Caco-2 (cell line): ENCODE measurements at places on chromosomes 2 and 18.

GRCh38 chr2:129345540-129345939 lies 633.9 kb upstream of the RAB6C start:
- H3K27ac ChIP-seq: no peak overlapping the region
- no peaks in the 10 kb centered on the region for H3K36me3 ChIP-seq
- H3K4me3 ChIP-seq: no peak overlapping the region
- no peak for DNase-seq
- no peaks in the 10 kb centered on the region for H3K4me1 ChIP-seq
- H3K27me3 ChIP-seq: no peaks in the 10 kb centered on the region; the same call in 1 of the 2 replicates

DNA sequence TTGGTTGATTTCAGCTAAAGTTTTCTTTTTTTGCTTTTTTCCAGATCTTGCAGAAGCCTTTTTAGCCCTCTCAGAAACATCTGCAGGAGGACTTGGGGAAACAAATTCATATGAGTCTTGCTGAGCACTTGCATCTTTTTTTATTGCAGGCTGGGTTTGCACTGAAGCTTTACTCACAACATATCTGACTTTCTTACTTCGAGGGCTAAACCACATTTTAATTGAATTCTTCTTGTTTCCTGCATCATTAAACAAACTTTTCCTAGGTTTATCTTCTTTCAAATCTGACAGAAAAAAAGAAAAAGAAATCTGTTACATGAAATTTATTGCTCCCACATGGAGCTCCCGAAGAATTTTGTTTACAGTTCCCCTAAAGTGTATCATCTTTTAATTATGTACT lies 28.3 kb downstream of the BARD1 start:
- H3K4me1 ChIP-seq: no peaks in the 10 kb centered on the region
- no peak overlapping the region for H3K27ac ChIP-seq
- DNase-seq: no peak
- no peak overlapping the region for H3K4me3 ChIP-seq

DNA sequence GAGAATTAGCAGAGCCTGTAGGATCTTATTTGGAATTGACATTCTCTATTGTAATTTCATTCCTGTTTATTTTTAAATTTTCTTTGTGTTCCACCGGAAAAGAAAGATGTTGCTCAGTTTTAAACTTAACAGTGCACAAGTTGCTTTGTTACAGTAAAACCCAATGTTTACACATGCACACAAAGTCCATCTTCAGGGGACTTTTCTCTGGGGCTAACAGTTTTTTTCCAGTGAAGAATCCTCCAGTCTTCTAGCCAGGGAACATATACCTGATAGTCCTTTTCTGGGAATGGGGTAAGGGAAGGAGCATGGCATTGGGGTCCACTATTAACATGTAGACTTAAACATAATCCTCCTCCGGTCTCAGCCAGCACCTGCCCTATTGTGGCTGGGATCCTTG lies 25.2 kb upstream of the MRPL33 start:
- H3K27ac ChIP-seq: no peak overlapping the region
- H3K4me3 ChIP-seq: no peak overlapping the region
- DNase-seq: no peak
- no peaks in the 10 kb centered on the region for H3K36me3 ChIP-seq
- peaks cover 14% of the 10 kb centered on the region for H3K4me1 ChIP-seq

- H3K36me3 ChIP-seq: no peaks in the 10 kb centered on the region
- H3K27ac ChIP-seq: no peak overlapping the region
- DNase-seq: no peak
- no peak overlapping the region for H3K4me3 ChIP-seq
- H3K4me1 ChIP-seq: no peaks in the 10 kb centered on the region
These were observed 8.0 kb downstream of the ZEB2 start for GRCh38 chr2:144511937-144512336.

- no peaks in the 10 kb centered on the region for H3K36me3 ChIP-seq
- no peak overlapping the region for H3K4me3 ChIP-seq
- no peak for DNase-seq
- H3K27ac ChIP-seq: no peak overlapping the region
These were observed 844.9 kb upstream of the CRIM1 start for GRCh38 chr2:35510636-35511035.

- no peaks in the 10 kb centered on the region for H3K36me3 ChIP-seq
- H3K27me3 ChIP-seq: no peaks in the 10 kb centered on the region
- H3K4me3 ChIP-seq: no peak overlapping the region
These were observed 107.1 kb downstream of the NFATC1 start for GRCh38 chr18:79502782-79503181.

DNA sequence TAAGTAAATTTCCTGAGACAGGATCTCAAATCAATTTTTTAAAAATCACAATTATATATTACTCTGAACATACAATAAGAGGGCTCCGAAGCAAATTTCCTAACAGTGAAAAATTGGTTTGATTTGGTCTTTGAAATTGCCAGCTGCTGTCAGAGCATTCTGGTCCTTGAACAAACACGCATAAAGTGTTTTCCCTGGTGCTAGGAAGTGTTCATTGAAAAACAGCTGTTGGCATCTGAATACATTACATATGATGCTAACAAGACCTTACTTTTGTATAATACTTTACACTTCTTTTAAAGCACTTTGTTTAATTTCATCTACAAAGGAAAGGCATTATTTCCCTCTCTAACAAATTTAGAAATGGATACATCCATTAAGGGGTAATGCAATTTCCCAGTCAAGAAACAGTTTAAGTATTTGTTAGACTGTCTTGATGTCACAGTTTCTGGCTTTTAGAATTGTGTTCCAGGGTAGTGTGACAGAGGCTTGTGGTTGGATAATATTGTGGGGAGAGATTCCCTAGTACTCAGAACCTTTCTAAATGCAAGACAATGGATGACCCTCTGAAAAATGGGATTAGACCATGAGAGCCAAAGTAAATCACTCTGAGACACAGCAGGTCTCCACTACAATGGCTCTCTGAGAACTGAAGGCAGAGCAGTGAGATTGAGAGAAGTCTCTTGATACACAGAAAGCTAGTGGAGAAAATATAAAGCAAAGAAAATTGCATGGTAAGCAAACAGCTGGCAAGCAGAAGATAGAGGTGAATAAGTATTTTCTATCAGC lies 299.0 kb downstream of the TRIB2 start:
- no peaks in the 10 kb centered on the region for H3K27me3 ChIP-seq
- no peaks in the 10 kb centered on the region for H3K4me1 ChIP-seq
- DNase-seq: no peak
- H3K27ac ChIP-seq: no peak overlapping the region

- H3K36me3 ChIP-seq: no peaks in the 10 kb centered on the region
- no peaks in the 10 kb centered on the region for H3K4me1 ChIP-seq
- DNase-seq: no peak
- no peak overlapping the region for H3K27ac ChIP-seq
- no peaks in the 10 kb centered on the region for H3K27me3 ChIP-seq
- no peak overlapping the region for H3K4me3 ChIP-seq
These were observed 174.1 kb downstream of the CDH2 start for GRCh38 chr18:28002841-28003240.

DNA sequence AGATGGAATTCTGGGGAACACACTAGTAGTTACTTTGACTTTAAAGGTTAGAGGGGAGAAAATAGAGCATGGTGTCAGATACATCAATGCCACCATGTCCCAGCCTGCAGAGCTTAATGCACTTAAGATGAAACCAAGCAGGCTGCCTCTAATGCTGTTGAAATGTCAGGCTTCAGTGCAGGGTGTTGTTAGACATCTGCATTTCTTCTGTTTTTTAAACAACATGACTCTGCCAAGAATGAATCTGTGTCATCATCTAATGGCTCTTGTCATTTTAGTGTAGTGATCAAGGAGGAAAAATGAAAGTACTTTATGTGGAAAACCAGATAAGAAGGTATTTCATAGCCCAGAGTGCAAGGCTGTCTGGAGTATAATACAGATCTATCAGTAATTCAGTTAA lies 29.9 kb downstream of the LYPD1 start:
- H3K27me3 ChIP-seq: no peaks in the 10 kb centered on the region
- H3K36me3 ChIP-seq: no peaks in the 10 kb centered on the region; the same call in 1 of the 2 replicates
- no peak for DNase-seq
- H3K27ac ChIP-seq: no peak overlapping the region
- H3K4me1 ChIP-seq: peaks cover 14% of the 10 kb centered on the region
- H3K4me3 ChIP-seq: no peak overlapping the region

- no peak for DNase-seq
- no peak overlapping the region for H3K27ac ChIP-seq
- H3K4me1 ChIP-seq: no peaks in the 10 kb centered on the region
- no peaks in the 10 kb centered on the region for H3K27me3 ChIP-seq
- no peaks in the 10 kb centered on the region for H3K36me3 ChIP-seq
These were observed 1237.8 kb downstream of the SUCLG1 start for GRCh38 chr2:83221258-83221657.

GRCh38 chr2:103355287-103355686 lies 593.5 kb downstream of the TMEM182 start:
- no peaks in the 10 kb centered on the region for H3K27me3 ChIP-seq
- peaks cover 18% of the 10 kb centered on the region; the same call in 1 of the 2 replicates for H3K4me1 ChIP-seq
- H3K4me3 ChIP-seq: no peak overlapping the region
- no peaks in the 10 kb centered on the region for H3K36me3 ChIP-seq
- DNase-seq: no peak

GRCh38 chr2:202005272-202005887 lies 28.3 kb upstream of the FZD7 start:
- no peaks in the 10 kb centered on the region for H3K27me3 ChIP-seq
- H3K36me3 ChIP-seq: no peaks in the 10 kb centered on the region
- no peaks in the 10 kb centered on the region for H3K4me1 ChIP-seq

- H3K4me1 ChIP-seq: 0 out of 2 replicates have a peak, but pooled peaks cover 6% of the 10 kb centered on the region
- no peak overlapping the region for H3K27ac ChIP-seq
- no peak overlapping the region for H3K4me3 ChIP-seq
- DNase-seq: no peak
- H3K36me3 ChIP-seq: no peaks in the 10 kb centered on the region
- no peaks in the 10 kb centered on the region for H3K27me3 ChIP-seq
These were observed 1.7 kb upstream of the C2orf42 start for GRCh38 chr2:70192516-70192915.

DNA sequence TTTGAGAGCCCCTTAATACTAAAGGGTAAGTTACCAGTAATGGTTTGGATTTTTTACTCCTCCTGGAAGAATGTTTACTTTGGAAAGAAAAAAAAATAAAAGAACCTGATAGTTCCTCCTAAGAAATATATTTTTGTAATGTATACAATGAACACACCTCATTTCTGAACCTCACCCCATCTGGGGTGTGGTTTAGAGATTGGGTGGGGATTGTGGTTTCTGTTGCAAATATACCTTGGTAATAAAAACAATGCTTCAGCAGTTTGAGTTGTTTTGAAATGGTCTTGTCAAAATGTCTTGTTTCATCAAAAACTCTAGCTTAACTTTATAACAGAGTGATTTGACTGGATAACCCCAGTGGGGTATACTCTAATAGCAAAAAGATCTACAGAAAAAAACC lies 448.9 kb upstream of the MEIS1 start:
- H3K4me1 ChIP-seq: no peaks in the 10 kb centered on the region
- H3K4me3 ChIP-seq: no peak overlapping the region
- no peak overlapping the region for H3K27ac ChIP-seq
- H3K27me3 ChIP-seq: no peaks in the 10 kb centered on the region
- no peaks in the 10 kb centered on the region for H3K36me3 ChIP-seq
- no peak for DNase-seq
